ENCODE measurements at places on chromosomes 6 and 20.
A peak's percentile ranks its signal among the peaks of the same experiment; 100 is the strongest.

GRCh38 chr20:17934141-17934862 lies 34.3 kb downstream of the SNX5 start:
- no peak for DNase-seq

GRCh38 chr20:2387580-2387979 lies 6.9 kb downstream of the TGM6 start:
- no peak for DNase-seq

DNA sequence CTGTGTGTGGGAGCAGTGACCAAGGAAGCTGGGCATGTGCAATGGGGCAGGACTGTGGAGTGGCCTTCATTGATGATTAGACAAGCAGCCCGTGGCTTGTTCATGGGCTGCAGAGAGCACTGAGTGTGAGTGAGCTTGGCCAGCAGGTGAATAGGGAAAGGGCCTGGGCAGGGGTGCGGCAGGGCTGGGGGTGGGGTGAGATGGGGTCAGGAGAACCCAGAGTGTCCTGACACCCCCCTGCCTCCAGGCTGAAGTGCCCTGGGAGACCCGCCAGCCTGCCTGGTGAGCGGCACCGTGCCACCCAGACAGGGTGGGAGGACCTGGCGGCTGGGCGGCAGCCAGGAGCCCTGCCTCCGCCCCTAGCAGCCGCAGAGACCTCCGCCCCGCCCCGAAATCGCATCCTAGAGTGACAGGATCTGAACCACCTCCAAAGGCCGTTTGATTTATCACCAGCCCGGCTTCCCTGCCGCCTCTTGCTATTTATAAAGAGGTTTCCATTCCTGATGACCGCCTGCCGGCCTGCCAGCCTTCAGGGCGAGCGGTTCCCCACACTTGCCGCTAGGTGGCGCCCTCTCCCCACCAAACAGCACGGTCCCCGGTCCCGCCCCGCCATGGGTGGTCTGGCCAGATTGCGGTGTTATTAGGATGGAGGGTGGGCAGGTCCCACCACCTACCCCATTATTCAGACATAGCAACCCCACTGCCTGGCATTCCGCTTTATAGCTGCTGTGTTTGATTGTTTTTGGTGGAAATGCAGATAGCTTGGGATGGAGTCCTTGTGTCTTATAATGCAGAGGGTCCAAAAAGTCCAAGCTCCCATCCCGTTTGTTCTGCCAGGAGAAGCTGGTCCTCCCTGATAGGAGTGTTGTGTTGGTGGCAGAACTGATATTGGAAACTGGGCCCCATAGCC lies 3.5 kb downstream of the MYLK2 start:
- DNase-seq = peak; percentile 83

GRCh38 chr6:2782825-2783187 lies 17.6 kb downstream of the WRNIP1 start:
- no peak for DNase-seq

GRCh38 chr6:87444362-87444761 lies 28.4 kb upstream of the SLC35A1 start:
- no peak for DNase-seq

DNA sequence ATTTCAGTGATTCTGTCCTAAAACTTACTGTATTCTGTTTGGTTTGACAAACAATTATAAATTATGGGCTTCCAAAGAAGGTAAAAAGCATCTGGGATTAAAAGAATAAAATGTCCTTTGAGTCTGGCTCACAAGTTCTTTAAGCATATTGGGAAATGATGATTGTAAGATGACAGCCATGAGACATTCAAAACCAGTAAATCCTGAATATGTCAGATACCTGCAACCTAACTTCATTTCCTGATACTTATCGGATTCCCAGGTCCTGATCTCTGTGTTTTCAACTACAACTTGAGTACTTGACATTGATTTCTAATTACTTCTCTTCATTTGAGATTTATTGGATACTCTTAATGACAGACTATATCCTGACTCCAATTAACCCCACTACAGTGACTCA lies 446.6 kb downstream of the GRIK2 start:
- no peak for DNase-seq
